SW480 (cell line): ENCODE measurements at places on chromosomes 6 and 20.

DNA sequence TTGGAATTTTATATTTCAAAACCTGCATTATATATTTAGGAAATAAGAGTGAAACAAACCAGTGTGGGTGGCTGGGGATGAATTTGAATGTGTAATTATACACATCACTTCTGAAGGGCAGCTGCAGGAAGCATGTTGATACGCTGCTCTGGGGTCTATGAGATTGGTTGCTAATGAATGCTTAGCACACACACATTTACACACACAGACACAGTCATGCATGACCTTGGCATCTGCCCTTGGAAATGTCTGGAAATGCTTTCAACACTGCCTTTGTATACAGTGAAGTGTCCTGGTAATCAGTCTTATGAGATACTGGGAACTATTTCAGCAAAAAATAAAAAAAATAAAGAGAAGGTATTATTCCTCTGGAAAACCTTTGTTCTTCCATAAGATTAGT is 83.4 kb downstream of the ELOVL4 start:
- DNase-seq, result no peak

GRCh38 chr6:131250122-131250521 is 114.9 kb downstream of the AKAP7 start:
- DNase-seq, result no peak

GRCh38 chr6:44833248-44833647 is 445.7 kb downstream of the CDC5L start:
- DNase-seq, result no peak

DNA sequence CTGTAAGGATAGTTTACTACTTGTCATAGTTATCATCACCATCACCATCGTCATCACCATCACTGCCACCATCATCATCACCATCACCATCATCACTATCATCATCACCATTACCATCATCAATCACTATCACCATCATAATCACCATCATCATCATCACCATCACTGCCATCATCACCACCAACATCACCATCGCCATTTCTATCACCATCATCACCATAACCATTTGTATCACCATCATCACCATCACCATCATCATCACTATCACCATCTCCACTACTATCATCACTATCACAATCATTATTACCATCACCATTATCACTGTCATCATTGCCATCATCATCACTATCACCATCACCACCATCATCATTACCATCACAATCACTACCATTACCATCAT is 655.5 kb upstream of the DEFB115 start:
- no peak for DNase-seq

GRCh38 chr6:73078908-73079610 is 146.2 kb downstream of the KHDC1L start:
- DNase-seq, result no peak

DNA sequence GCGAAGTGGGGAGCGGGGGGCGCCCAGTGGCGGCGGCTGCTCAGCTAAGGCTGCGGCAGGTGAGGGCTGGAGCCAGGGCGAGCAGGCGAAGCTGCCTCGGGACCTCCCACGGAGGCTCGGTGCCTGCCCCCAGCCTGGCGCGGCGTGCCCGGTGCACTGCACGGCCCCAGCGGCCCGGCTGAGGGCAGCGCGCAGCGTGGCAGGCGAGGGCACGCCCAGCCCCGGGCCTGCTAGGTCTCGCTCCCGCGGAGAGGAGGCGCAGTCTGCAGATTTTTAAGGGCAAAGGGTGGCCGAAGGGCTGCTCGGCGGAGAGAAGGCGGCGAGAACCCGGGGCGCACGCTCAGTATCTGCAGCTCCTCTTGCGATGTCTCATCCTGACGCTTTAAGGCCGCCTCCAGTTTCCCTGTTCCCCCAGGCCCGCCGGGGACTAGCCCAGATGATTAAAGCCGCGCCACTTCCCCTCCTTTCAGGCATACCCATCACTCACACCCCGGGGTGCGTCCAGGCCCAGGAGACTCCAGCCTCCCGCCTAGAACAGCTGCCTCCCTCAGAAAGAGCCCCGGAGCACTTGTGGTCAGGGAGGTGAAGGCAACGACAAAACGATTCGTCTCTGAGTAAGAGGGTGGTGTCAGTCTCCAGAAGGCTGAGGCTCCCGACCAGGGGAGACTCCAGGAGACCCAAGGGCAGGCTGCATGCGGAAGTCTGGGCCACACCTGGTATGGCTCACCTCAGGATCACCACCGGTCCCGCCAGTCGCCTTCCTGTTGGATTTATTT is at the start of gene FERMT1:
FERMT1 (minus strand) TSS at position 158 of the 776 bp plus-strand sequence. CDS start 3,476 bp downstream, outside the sequence.
- peak; percentile 93 for DNase-seq
